ENCODE measurements at places on chromosomes 1 and 21.

GRCh38 chr1:14543191-14543840 is 55.2 kb upstream of the KAZN start:
- DNase-seq = no peak

DNA sequence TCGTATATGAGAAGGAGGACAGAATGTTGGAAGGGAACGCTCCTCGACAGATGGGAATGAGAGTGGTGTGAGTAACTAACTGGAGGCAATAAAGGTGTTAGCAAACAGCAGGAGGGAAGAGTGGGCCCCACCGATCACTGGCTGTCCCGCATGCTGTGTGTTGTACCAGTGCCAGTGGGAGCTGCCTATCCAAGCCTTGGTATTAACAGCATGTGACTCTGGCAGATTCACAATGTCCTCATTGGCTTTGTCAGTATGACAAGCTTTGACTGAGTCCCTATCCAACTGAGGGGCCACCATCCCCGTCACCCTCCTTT is 188.3 kb downstream of the NRIP1 start:
- no peak for DNase-seq

DNA sequence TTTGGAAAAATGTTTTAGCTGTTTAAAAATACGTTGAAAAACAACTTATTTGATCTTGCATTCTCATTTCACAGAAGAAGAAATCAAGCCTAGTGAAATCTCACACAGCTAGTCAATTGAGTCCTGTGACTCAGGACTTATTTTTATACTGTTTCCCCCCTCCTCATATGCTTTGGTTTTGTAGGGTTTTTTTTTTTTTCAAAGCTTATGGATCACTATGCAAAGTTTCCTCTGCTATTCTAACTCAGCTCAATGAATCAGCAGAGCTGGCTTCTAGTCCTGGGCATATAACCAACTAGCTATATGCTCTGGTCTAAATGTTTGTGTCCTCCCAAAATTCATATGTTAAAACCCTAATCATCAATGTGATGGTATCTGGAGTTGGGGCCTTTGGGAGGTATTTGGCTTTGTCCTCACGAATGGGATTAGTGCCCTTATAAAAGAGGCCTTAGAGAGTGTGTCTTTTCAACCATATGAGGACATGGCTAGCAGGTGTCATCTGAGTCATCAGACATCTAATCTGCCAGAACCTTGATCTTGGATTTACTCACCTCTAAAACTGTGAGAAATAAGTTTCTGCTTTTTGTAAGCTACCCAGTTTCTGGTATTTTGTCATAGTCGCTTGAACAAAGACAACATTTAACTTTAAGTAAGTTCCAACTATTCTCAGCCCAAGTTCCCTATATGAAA is 317.2 kb upstream of the C1orf87 start:
- no peak for DNase-seq

- DNase-seq = no peak
Measured at GRCh38 chr1:99731384-99731783, 35.1 kb downstream of the FRRS1 start.

- no peak for DNase-seq
Measured at GRCh38 chr1:203272633-203273205, 32.6 kb upstream of the BTG2 start.

- no peak for DNase-seq
Measured at GRCh38 chr1:104932949-104933679, 1183.4 kb downstream of the AMY1C start.

DNA sequence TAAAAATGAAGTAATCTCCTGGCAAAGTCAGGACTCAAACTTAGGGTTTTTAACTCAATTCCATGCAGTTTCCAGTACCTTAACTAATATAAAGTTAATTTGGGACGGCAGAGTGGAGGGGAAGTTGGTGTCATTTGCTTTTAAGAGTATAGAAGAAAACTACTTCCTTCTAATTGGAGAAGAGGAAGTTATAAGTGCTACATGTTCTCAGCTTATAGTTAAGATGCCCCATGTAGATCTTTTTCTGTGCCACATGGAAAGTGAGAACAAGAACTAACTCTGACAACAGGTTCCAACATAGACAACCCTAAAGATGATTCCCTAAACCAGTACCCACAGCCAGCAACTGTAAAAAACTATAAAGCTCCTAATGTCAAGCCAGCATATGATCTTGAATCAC is 11.5 kb downstream of the RRAGC start:
- no peak for DNase-seq

DNA sequence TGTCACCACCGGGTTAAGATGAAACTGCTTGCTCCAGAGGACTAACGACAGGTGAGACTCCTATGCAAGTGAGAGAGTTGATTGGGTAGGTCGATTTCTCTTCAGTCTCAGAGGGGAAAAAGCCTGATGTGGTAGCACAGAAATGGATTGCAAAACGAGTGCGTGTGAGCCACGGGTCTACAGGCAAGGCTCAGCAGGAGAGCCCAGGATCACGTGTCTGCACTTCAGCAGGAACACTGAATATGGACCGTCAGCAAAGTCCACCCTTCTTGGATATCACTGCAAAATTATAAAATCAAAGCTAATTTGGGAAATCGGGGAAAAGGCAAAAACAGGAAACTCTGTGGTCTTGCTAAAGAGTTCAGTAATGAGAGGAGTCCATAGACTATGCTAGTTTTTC is 107.7 kb upstream of the ZNF648 start:
- no peak for DNase-seq
